A549 treated with Mapracorat at 1 μM for 4 hours (cell line): ENCODE measurements at places on chromosomes 4 and X. TPM values are rescaled to one million over a fixed set of nuclear protein-coding genes. Genes with fewer than 3 reads are reported as not detected.

The HS3ST1 gene
- 0.14 to 0.69 TPM (median 0.37 TPM) in 5 replicates for total RNA-seq

The ZGRF1 gene
- 3.0 to 3.4 TPM (median 3.3 TPM) in 5 replicates for total RNA-seq

The TMEM156 gene
- total RNA-seq = 18.6 to 22.7 TPM (median 20.8 TPM) in 5 replicates

The RS1 gene
- not detected in 5 replicates for total RNA-seq

The SLC16A2 gene
- total RNA-seq = 19.9 to 24.2 TPM (median 21.1 TPM) in 5 replicates

The TEX13B gene
- not detected in 5 replicates for total RNA-seq

The TMPRSS11A gene
- not detected in 5 replicates for total RNA-seq

The MAGEA9B gene
- total RNA-seq = not detected in 5 replicates

The DUSP21 gene
- total RNA-seq = not detected in 5 replicates

The MFAP3L gene
- 3.2 to 4.8 TPM (median 4.5 TPM) in 5 replicates for total RNA-seq

The DCAF12L1 gene
- total RNA-seq = not detected in 5 replicates

The WNK3 gene
- total RNA-seq = 0.01 to 0.09 TPM (median 0.05 TPM) in 5 replicates

The SFRP2 gene
- not detected in 5 replicates for total RNA-seq

The PSMD10 gene
- 71.2 to 83.9 TPM (median 77.5 TPM) in 5 replicates for total RNA-seq

The FREM3 gene
- not detected in 5 replicates for total RNA-seq

The PWWP3B gene
- not detected in 5 replicates for total RNA-seq

The LDB2 gene
- not detected in 5 replicates for total RNA-seq

The C4orf51 gene
- total RNA-seq = not detected in 5 replicates

The VCX3A gene
- total RNA-seq = not detected in 5 replicates

The EDA gene
- 0.38 to 0.75 TPM (median 0.43 TPM) in 5 replicates for total RNA-seq

The RHOXF2B gene
- total RNA-seq = not detected in 5 replicates

The GPC4 gene
- 0.05 to 0.06 TPM in 2 of 5 replicates, not detected in the others for total RNA-seq
